ENCODE measurements at places on chromosomes 5 and 9. TPM values are rescaled to one million over a fixed set of nuclear protein-coding genes. Genes with fewer than 3 reads are reported as not detected.

Gene IL33
- 0.23 TPM for total RNA-seq

Gene SPATA6L
- total RNA-seq = 2.5 TPM

Gene FOXD4L6
- not detected for total RNA-seq

Gene TSLP
- not detected for total RNA-seq

Gene RUSC2
- 34.4 TPM for total RNA-seq

Gene PKD2L2
- total RNA-seq = 0.07 TPM

Gene UNC13B
- total RNA-seq = 10.7 TPM

Gene SPATA9
- total RNA-seq = 0.28 TPM

Gene TRIP13
- 71.3 TPM for total RNA-seq

Gene GFI1B
- total RNA-seq = 0.17 TPM

Gene JADE2
- total RNA-seq = 28.9 TPM

Gene ITGA2
- 10.4 TPM for total RNA-seq

Gene TAF11L11
- 0.11 TPM for total RNA-seq

Gene PCDHB9
- total RNA-seq = 0.26 TPM

Gene CENPP
- 8.0 TPM for total RNA-seq

Gene TLR4
- 0.07 TPM for total RNA-seq

Gene TMEM174
- total RNA-seq = not detected

Gene SLC46A2
- total RNA-seq = not detected

Gene LEAP2
- total RNA-seq = 0.90 TPM

Gene ESM1
- total RNA-seq = not detected

Gene GABRA1
- total RNA-seq = not detected

Gene ADAMTSL1
- total RNA-seq = 0.13 TPM
